ENCODE measurements at places on chromosomes 4 and X. TPM values are rescaled to one million over a fixed set of nuclear protein-coding genes. Genes with fewer than 3 reads are reported as not detected.

- no peak for DNase-seq
Measured at GRCh38 chr4:118968813-118969212, 80.2 kb downstream of the SYNPO2 start.

GRCh38 chr4:146585761-146586333, 52.8 kb upstream of the POU4F2 start:
- DNase-seq = no peak

- DNase-seq = no peak
Measured at GRCh38 chrX:29662759-29663503, 552.4 kb upstream of the MAGEB2 start.

DNA sequence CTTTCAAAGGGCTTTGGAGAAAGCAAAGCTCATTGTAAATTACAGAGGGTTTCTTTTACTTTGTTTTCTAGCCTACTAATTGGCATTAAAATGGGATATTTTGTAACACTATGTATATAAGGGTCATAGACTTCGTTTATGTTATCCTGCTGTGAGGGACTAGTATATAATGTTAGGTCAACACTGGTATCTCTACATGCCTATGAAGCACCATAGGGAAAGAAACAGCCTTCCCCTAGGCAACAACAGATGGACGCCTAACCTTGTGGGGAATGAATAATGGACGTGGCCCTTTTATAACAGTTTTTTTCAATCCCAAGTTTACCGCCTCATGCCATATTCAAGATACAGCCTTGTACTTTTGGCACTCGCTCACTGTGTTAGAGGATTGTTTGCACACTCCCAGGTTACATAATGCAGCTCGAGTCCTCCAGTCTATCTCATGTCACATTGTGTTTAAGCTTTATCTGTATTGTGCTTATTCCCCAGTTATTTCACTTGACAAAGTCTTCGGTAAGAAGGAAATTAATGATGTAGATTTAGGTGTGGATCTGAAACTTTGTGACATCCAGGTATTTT, 711.0 kb downstream of the RPA4 start:
- DNase-seq = no peak

GRCh38 chrX:101206471-101206870, 13.1 kb upstream of the DRP2 start:
- DNase-seq = no peak

GRCh38 chr4:113394108-113394729, 344.8 kb downstream of the ANK2 start:
- no peak for DNase-seq

- no peak for DNase-seq
Measured at GRCh38 chr4:8325291-8325973, 55.9 kb downstream of the HTRA3 start.

DNA sequence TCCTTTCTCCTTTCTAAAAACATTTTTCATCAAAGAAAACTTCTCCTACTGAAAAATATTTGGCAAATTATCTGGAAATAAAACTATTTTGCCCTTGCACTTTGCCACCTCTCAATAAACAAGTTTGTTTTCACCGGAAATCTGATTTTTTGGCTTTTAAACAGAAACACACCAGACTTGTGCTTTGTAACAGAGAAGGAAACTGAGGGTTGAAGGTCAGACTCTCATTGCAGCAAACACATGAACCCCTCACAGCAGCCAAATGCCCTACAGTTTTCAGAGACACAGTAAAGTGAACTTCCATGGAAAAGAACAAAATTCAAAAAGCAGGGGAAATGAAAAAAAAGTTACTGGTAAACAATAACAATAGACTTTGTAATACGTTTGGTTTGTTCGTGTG, 95.6 kb upstream of the WDR17 start:
- DNase-seq = no peak

- DNase-seq = no peak
Measured at GRCh38 chr4:15765910-15766697, 12.0 kb upstream of the CD38 start.

DNA sequence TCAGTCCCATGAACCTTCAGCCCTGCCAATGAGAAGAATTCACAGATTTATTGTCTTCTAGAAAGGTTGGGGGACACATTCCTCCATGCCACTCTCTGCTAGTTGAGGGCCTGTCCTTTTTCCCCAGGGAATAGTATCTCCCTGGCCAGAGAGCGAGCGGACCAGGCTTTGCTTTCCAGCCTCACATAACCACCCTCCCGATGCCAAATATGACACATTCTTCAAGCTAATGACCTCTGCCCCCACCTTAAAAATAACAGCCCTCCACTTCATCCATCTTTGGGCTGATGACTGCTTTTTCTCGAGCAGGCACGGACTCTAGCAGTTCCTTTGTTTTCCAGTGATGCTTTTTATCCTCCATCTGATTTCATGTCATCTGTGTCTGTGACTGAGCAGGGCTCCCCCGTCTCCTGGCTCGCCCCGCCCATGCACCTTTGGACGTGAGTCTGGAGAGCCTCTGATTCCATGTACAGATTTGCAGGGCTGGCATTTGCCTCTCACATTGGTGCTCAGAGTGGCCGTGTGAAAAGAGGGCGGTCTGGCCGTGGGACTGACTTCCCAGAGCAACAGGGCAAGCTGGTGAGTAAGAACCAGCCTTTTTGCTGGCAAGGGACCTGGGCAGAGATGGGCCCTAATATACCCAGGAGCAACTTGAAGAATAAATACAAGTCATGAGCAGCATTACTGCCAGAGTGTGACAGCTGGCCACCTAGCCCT, 279.8 kb downstream of the BCOR start:
- DNase-seq = no peak

GRCh38 chrX:13506574-13506973, 62.8 kb upstream of the EGFL6 start:
- DNase-seq = no peak

DNA sequence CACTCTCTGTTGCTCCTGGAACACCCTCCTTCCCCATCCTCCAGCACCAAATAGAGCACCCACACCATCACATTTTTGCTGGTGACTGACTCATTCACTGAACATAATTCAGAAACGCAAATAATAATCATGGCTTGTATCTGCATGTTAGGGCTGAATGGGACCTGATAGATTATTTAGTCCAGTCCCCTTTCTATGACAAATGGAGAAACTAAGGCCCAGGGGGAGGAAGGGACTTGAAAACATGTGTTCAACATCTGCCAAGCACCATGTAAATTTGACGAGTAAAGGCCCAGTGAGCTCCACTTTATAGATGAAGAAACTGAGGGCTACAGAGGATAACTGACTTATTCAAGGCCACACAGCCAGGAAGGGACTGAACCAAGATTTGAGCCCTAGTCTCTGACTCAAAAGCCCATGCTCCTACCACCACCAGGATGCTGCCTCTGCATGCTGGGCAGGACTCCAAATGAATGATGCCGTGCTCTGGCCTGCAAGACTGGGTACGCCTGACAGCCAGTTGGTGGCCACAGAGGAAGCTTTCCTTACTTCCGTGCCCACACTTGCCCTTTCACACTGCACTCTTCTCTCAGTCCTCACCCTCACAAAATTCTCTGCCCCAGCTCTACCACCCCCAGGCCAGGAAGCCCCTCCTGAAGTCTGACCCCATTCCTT, 133.3 kb upstream of the PJA1 start:
- DNase-seq = no peak

- no peak for DNase-seq
Measured at GRCh38 chrX:19705196-19705769, 182.1 kb downstream of the SH3KBP1 start.

DNA sequence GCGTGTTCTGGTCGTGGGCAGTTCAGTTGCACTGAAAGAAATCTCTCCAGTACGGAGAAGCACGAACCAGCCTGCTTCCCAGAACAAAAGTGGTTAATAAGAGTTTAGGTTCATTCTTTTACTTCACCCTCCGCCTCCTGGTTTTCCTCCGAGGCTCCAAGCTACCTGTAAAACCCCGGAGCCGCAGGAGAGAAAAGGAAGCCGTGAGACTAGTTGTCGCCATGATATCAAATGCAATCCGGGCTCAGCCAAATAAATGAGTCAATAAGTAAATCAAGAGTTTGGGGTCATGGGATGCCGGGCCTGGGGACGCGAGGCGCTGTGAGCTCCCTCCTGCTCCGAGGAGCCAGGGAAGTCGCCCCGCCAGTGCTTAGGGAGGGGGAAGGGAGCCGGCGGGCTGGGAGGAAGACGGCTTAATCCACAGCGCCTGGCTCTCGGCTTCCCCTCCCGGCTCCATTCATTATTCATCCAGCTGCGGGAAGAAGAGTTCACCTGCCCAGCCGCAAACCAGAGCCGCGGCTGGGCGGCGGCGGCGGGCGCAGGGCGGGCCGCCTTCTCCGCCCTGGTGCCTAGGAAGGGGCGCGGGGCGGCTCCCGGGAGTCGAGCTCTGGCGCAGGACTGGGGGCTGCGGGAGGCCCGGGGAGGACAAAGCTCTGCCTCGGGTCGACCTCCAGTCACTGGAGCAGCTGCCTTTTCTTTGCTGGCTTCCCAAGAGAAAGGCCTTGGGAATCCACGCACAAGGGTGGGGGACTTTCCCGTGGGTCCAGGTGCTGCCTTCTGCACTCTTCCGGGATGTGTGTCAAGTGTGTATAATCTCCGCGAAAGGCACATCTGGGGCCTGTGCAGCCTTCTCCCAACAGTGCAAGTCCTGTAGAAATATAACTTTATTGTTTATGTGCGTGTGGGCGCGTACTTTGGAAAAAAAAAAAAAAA, 1.7 kb downstream of the FRAS1 start:
- DNase-seq = no peak

GRCh38 chrX:115344885-115345614, 55.5 kb downstream of the LUZP4 start:
- DNase-seq = peak; percentile 67

GRCh38 chr4:60034361-60034760, 1165.8 kb upstream of the ADGRL3 start:
- no peak for DNase-seq

- DNase-seq = no peak
Measured at GRCh38 chrX:154000051-154000450, 19.7 kb downstream of the IRAK1 start.

DNA sequence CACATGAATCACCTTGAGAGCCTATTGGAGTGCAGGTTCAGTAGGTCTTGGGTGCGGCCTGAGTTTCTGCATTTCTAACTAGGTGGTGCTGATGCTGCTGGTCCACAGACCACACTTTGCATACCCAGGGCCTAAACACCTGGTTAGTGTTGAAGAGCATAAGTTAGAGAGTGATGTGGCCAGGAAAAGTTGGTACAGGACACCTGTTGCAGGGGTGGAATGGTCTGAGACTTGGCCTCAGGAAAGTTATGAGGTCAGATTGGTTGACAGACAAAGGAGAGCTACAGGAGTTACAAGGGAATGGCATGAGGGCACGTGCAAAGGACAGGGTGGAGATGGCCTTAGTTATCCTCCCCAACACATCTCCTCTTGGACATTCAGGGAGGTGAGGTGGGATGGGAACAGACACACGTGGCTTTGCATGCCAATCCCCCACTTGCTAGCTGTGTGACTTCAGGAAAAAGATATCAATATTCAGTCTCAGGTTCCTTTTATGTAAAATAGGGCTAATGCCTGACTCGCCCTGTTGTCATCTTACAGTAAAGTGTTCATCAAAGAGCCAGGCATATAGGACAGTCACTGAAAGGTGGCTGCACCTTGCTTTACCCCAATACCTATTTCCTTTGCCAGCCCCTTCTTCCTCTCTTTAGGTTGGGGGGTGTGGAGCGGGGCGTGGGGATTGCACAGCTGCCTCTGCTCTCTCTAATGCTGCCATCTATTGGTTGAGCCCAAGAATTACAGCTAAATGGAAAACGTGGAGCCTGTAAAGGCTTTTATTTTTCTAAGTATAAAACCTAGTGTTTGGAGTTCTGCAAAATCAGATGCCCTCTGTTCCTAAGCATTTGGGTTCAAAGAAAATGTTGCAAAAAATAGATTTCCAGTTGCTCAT, 47.5 kb downstream of the ATG4A start:
- no peak for DNase-seq

DNA sequence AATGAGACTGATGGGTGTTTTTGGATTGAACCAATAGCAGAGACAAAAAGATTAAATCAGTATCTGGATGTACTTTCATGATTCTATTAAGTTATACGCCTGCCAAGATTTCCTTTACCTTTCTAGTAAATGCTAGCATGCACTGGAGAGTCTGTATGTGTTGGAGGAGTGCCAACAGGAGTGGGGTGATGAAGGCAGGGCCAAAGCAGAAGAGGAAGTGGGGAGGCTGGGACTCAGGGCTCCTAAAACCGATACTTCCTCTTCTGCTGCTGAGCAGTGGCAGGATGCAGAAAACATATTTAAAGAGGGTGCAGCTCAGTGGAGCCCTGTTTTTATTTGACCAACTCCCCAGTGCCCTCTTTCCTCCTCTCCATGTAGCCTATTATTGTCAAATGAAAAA, 5.6 kb downstream of the CYSLTR1 start:
- DNase-seq = no peak

- DNase-seq = no peak
Measured at GRCh38 chr4:94673961-94674360, 83.8 kb upstream of the BMPR1B start.

- DNase-seq = peak; percentile 60
Measured at GRCh38 chrX:150362599-150363481, at the start of gene MAMLD1. MAMLD1 (plus strand) TSS chrX:150363317; CDS start chrX:150445517, 82,200 bp downstream.

DNA sequence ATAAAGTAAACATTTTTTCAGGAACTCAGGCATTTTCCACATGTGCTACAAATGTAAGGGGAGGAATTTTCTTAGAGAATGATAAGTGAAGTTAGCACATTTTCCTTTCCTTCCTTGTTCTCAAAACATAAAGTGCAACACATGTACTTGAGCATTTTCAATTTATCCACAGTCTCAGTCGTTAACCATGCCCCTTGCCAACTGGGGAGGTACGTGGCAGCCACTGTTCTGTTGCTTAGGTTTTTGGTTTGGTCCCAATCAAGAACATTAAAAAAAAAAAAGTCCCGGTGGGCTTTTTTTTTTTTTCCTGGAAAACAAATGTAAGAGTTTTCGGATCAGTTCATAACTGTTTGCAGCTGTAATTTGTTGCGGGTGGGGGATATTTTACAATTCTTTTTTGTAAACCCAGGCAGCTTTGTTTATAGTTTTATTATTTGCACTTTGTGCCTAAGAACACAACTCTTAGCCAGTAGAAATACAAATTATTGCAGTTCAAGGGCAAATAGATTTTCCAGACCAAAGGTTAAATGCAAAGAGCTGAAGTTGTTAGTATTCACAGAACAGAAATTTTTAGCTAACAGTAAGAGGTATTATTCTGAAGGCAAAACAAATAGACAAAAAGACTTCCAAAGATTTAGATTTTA, 112.1 kb upstream of the NAP1L5 start:
- no peak for DNase-seq

DNA sequence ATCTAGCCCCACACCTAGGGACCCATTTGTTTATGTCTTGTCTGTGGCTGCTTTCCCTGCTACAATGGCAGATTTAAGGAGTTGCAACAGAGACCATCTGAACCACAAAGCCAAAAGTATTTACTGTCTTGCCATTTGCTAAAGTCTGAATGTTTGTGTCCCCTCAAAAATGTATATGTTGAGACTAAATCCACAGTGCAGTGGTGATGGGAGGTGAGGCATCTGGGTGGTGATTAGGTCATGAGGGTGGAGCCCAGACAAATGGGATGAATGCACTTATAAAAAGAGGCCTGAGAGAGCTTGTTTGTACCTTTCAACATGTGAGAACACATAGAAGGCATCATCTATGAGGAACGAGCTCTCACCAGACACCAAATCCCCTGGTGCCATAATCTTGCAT, 137.3 kb downstream of the TMEM144 start:
- no peak for DNase-seq

GRCh38 chr4:62881901-62882300, 1527.3 kb downstream of the TECRL start:
- DNase-seq = no peak

Gene FSTL5
- total RNA-seq = 60.8 TPM

Gene RNF113A
- 13.7 TPM for total RNA-seq

Gene CNGA1
- not detected for total RNA-seq

Gene DUX4
- not detected for total RNA-seq

Gene MAPK10
- 265 TPM for total RNA-seq

Gene ZNF674
- total RNA-seq = 13.9 TPM

Gene SSX3
- total RNA-seq = not detected

Gene CXCL9
- total RNA-seq = not detected

Data from occipital lobe (tissue), 3 donors.